OCI-M1 (cell line): ENCODE measurements at places on chromosomes 12 and 14.

- no peak for DNase-seq
Measured at GRCh38 chr12:5201554-5202218, 158.0 kb downstream of the KCNA5 start.

DNA sequence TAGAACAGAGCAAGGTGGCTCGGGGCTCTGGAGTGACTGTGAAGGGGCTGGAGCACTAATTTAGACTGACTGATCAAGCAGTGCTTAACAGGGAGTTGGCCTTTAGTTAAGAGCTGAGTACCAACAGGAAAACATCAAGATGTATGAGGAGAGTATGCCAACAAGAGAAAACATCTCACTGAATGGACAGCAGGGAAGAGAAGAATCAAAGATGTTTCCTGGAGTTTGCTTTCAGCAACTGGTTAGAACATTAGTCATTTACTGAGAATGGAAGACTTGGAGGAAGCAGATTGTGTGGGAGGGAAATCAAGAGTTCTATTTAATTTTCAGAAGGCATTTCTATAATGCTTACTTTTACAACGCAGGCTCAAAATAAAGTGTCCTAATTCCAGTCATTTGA is 259.3 kb downstream of the ADAMTS20 start:
- DNase-seq: no peak

DNA sequence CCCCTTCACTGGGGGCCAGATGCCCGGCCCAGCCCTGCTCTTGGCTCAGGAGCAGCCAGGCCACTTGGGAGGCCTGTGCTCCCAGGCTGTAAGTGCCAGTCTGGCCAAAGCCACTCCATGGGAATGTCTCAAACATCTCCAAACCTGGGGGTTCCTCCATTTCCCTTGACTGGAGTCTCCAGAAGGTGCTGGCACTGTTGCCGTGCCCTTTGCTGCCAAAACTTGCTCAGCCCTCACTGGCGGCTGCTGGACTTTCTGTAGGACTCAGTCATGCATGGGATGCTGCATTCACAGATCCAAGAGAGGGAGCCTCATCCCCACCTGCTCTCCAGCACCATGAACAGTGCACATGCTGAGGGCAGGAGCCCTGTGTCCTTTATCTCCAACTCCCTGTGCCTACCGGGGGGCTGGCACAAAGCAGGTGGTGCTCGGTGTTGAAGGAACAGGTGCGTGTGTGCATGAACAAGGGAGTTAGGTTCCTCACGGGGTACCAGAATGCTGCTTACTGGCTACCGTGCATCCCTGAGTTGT is 9.6 kb upstream of the OTUB2 start:
- no peak for DNase-seq

DNA sequence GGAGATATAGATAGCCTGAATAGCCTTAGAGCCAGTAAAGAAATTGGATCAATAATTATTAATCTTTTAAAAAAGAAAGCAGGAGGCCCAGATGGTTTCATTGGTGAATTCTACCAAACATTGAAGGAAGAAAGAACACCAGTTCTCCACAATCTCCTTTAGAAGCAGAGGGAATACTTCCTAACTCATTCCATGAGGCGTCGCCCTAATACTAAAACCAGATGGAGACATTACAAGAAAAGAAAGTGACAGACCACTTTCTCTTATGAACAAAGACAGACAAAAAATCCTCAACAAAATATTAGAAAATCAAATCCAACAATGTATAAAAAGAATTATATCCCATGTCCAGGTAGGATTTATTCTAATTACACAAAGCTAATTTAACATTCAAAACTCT is 362.6 kb downstream of the BCAT1 start:
- no peak for DNase-seq

GRCh38 chr12:50081096-50081808 is 3.9 kb upstream of the SMARCD1 start:
- no peak for DNase-seq

- DNase-seq: no peak
Measured at GRCh38 chr12:87809916-87810315, 219.3 kb downstream of the C12orf50 start.

DNA sequence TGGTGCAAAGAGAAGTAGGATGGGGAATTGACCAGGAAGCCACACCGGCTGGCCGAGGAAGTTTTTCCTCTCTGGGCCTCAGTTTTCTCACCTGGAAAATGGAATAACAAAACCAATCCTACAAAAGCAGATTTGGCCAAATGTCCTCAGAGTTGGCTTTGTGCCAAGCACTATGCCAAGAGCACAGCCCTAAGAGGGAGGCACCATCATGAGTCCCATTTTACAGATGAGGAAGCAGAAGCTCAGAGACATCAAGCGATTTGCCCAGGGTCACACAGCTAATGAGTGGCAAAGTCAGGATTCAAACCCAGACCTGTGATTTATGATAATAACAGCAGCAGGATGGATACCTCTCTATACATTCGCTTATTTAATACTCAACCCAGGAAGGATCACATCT is 27.3 kb downstream of the RASAL1 start:
- no peak for DNase-seq
